ENCODE measurements at places on chromosomes 4 and X.

- no peak for DNase-seq
These were observed 4.5 kb downstream of the DTHD1 start for GRCh38 chr4:36285784-36286480.

DNA sequence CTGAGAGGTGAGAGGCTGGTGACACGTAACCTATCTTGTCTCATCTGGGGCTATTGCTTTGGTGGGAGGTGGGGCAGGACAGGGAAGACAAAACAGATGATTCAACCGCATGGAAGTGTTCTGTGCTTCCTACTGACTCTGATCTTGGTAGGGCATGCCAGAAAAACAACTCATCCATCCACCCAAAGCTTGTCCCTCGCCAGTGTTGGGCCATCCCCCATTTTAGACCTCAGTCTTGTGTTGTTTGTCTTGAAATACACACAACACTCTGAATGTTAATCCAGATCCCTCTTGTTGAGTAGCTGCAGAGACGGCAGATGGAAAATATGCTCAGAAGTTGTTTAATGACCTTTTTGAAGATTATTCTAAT, 377 bp downstream of the CHRNA9 start:
- no peak for DNase-seq

GRCh38 chrX:10254739-10255138, 98.0 kb downstream of the CLCN4 start:
- no peak for DNase-seq

GRCh38 chr4:133440404-133440803, 291.3 kb downstream of the PCDH10 start:
- no peak for DNase-seq

- DNase-seq = no peak
These were observed 103.9 kb downstream of the PDS5A start for GRCh38 chr4:39873823-39874222.

- DNase-seq = no peak
These were observed 5.3 kb downstream of the YIPF7 start for GRCh38 chr4:44646151-44646550.

DNA sequence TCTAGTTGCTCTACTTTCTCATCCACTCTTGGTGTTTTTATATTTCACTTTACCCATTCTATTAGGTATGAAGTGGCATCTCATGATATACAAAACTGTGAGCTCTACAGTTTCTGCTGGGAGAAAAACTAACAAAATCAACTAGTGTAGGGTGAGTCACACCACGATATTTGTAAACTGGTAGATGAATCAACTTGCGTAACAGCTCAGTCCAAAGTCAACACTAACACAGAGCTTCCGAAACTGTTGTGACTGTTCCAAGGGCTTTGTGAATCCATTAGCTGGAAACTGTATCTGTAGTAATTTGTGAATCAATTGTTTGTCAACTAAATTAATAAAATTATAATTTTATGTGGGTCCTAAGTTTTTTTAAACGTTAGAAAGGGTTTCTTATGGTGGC, 119.8 kb upstream of the TSPAN5 start:
- no peak for DNase-seq

Measured in fibroblast of skin of left quadriceps (primary cell).